ENCODE measurements at places on chromosomes 16 and 17.

GRCh38 chr16:17173281-17173680 is 297.5 kb downstream of the XYLT1 start:
- peak; percentile 3 for DNase-seq

DNA sequence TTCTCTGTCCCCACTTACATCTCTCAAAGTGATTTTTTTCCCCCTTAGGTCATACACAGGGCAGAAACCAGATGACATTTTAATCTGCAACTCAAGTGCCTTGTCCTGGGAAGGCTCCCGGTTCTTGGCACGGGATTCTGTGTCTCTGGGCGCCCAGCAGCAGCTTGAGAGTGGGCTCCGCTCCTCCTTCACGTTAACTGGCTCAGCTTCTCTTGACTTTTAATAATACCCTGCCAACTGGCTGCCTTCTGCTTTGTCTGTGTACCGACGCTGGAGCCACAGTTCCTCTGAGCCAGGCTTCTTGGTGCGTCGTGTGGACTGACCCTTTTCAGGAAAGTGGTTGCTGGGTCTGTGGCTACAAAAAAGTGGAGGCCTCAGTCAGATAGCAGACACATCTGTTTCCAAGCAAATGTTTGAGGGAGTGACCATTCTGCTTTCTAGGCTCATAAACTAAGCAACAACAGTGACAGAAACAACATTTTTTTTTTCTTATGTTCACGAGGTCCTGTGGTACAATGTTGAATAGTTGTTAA is 64.9 kb downstream of the IRF8 start:
- DNase-seq, result no peak

- DNase-seq, result no peak
These were observed 622 bp downstream of the CUEDC1 start for GRCh38 chr17:57954397-57955182.

- DNase-seq, result no peak
These were observed 95.1 kb upstream of the CDH5 start for GRCh38 chr16:66271074-66272060.

DNA sequence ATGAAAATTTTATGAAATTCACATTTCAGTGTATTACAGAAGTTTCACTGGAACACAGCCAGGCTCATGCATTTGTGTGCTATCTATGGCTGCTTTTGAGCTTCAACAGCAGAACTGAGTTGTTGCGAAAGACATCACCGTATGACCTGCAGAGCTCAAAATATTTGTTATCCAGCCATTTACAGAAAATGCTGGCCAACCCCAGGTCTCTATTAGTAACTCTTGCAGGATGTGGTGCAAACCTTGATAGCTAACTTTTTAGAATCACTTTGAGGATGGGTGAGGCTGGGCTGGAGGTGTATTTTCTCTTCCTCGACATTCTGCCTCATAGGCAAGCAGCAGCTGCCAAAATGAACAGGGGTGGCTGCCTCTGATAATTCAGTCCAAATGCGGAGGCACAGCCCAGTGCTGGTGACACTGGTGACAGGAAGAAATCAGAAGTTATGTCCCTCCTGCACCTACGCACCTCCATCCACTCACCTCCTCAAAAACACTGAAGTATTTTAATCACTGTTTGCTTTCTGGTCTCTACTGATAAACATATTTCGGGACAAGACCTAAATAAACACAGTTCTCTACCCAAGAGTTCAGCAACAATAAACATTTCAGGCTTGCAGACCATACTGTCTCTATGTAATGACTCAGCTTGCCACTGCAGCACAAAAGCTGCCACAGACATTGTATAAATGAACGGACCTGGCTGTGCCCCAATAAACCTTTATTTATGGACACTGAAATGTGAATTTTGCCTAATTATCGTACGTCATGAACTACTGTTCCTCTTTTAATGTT is 28.5 kb downstream of the ARHGAP17 start:
- no peak for DNase-seq

- DNase-seq, result no peak
These were observed 170.1 kb upstream of the CHMP6 start for GRCh38 chr17:80821546-80821945.

DNA sequence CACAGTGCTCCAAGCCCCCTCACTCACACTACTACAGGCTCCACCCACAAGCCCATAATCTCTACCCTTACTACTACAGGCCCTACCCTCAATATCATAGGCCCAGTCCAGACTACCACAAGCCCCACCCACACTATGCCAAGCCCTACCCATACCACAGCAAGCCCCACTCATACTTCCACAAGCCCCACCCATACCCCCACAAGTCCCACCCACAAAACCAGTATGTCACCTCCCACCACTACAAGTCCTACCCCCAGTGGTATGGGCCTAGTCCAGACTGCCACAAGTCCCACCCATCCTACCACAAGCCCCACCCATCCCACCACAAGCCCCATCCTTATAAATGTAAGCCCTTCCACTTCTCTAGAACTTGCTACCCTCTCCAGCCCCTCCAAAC is 13.8 kb downstream of the RIPOR1 start:
- peak; percentile 73 for DNase-seq

GRCh38 chr17:48795444-48796162 is 21.4 kb downstream of the TTLL6 start:
- no peak for DNase-seq

DNA sequence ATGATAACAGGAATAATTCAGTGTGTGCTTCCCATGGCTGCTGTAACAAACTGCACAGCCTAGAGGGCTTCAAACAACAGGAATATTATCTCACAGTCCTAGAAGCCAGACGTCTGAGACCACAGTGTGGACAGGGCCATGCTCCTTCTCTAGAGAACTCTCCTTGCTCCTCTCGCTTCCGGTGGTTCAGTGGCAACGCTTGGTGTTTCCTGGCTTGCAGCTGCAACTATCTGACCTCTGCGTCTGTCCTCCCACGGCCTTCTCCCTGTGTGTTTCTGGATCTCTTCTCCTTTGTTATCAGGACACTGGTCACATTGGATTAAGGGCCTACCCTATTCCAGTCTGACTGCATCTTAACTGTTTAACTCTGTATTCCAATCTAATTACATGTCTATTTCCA is 414.3 kb downstream of the MAF start:
- DNase-seq, result no peak

- peak; percentile 50 for DNase-seq
These were observed 919 bp downstream of the N4BP1 start for GRCh38 chr16:48608871-48609651.

DNA sequence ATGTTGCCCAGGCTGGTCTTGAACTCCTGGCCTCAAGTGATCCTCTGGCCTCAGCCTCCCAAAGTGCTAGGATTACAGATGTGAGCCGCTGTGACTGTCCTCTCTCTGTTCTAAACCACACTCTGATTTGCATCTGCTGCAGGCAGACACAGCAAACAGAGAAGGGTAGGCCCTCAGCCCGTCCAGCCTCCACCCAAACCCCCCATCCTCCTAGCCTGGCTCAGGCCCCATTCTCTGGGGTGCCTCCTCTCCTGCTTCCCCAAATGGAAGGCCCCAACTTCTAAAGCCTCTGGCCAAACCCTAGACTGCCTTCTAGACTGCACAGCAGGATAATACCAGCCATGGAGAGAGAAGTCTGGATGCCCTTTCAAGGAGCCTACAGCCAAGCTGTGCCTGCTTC is 4.1 kb upstream of the GFAP start:
- DNase-seq, result no peak

DNA sequence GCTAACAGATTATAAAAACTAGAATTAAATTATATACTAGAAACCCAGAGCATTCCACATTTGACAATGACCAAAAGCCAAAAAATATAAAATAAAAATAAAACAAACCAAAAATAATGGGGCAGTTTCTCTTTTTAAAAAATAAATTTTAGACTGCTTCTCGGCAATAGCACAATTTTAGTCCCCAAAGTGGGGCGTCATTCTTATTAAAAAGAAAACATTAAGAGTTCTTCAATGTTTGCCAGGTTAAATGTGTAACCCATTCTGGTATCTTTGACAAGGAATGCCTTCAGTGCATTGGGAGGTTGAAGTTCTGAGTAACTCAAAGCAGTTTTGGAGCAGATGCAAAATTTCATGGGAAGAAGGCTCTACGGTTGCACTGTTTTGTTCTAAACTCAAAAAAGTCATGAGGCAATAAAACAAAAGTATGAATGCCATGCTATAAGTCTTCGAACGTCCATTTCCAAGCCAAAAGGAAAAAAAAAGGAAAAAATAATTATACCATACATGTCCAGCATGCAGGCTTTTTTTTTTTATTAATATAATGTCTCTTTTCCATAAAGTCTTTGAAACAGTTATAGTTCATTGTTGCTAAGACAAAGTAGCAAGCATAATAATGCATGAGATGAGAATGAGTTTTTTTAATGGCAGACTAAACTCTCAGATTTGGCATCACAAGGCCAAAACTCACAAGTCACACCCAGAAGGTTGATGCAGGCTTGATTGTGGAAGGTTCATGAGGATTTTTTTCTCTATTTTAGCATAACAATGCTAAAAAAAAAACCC is 3.1 kb downstream of the MAF start:
- DNase-seq, result no peak

- no peak for DNase-seq
These were observed 3.5 kb downstream of the CD300LB start for GRCh38 chr17:74527756-74528155.

GRCh38 chr16:70526403-70526802 is 2.8 kb downstream of the SF3B3 start:
- DNase-seq, result no peak

- DNase-seq, result peak; percentile 25
These were observed 637 bp downstream of the DHRS11 start for GRCh38 chr17:36592316-36592715.

GRCh38 chr17:7341842-7342241 is 5.5 kb downstream of the ACAP1 start:
- DNase-seq, result no peak

- DNase-seq, result no peak
These were observed 1.4 kb downstream of the WIPI1 start for GRCh38 chr17:68455901-68456338.

DNA sequence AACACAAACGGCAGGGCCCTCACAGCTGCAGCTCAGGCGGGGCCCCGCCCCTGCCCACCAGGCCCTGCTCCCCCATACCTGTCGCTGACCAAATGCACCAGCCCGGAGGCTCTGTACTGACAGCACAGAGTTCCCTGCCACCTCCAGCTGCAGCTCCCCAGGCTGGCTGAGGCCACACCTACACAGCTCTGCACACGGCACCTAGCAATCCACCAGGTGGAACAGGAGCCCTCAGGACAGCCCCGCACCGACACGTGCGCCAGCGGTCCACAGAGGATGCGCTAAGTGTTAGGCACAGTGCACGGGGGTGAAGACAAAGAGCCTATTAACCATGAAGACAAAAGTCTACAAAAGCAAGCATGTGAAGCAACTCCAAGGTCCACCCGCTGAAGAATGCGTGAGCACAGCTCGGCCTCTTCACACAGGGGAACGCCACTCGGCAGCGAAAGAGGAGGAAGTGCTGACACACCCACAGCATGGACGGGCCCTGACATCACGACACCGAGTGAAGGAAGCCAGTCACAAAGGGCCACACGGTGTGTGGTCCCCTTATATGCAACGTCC is 5.4 kb downstream of the ZCCHC14 start:
- no peak for DNase-seq

GRCh38 chr16:20868890-20869289 is 31.3 kb downstream of the DCUN1D3 start:
- no peak for DNase-seq

GRCh38 chr16:28096983-28097899 is 33.7 kb upstream of the GSG1L start:
- DNase-seq, result no peak

GRCh38 chr16:12685806-12686205 is 117.9 kb downstream of the CPPED1 start:
- DNase-seq, result no peak

DNA sequence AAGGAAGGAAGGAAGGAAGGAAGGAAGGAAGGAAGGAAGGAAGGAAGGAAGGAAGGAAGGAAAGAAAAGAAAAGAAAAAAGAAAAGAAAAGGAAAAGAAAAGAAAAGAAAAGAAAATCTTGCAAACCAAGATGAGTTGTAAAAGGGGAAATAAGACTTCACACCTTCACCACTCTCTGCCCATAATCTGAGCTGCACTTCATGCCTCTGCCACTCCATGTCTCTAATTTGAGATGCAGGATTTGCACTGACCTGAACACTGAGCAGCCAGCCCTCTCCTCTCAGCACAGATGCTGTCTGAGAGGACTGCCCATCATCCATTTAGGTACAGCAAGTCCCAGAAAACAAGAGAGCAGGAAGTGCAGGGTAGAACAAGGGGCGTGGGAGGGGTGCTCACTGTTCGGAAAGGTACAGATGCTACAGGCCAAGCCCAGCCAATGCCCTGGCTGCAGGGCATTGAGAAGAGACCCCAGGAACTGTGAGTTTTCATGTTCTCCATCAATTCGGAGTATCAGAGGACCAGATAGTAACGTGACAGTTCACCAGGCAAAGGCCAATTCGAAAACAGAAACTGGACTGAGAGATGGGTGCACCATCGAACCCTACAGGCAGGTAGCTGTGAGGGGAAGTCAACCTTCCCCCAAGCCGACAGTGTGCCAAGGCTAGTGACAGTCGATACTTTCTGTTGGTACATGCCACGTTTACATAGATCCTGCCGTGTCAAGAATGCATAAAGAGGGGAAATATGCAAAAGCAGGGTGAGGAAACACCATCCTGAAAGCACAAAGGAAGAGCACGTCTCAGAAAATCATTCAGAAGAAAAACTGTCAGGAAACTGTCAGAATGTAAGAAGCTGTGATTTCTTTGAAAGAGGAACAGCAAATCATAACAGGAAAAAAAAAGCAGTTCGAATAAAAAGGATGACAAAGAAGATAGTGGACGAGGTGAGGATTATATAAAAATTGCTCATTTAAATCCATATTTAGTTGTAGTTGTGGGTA is 142.0 kb upstream of the RCVRN start:
- no peak for DNase-seq
